ENCODE measurements at places on chromosomes 5 and 9.

DNA sequence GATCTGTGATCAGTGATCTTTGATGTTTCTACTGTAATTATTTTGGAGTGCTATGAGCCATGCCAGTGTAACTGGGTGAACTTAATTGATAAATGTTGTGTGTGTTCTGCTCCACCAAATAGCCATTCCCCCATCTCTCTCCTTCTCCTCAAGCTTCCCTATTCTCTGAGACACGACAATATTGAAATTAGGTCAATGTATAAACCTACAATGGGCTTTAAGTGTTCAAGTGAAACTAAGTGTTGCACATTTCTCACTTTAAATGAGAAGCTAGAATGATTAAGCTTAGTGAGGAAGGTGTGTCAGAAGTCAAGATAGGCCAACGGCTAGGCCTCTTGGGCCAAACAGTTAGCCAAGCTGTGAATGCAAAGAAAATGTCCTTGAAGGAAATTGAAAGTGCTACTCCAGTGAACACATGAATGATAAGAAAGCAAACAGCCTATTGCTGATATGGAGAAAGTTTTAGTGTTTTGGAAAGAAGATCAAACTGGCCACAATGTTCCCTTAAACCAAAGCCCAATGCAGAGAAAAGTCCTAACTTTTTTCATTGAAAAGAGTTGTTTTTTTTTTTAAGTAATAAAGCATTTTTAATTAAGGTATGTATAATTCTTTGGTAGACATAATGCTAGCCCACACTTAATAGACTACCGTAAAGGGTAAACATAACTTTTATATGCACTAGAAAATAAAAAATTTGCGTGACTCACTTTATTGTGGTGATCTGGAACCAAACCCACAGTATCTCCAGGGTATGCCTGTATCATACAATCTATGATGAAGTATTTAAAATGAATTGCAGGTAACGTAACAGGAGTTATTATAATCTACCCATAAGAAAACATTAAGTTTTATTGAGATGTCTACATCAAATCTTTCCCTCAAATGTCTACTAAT, 42.5 kb upstream of the ALDH1A1 start:
- no peak for DNase-seq

DNA sequence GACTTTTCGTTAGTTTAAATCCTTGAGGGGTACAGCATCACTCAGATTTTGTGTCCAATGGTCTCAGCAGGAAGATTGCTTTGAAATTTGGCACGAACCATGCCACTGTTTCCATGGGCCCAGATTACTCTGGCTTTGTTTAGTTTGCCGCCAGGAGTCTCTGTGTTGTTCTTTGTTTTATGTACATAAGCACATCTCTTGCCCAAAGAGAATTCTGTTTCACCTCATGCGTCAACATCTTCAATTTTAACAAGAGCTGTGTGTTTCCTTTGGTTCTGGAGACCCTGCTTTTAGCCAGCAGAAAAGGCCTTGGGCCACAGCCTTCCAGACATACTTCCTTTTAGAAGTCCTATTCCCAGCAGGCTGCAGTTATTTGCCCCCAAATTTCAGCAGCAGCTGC, 62.4 kb downstream of the TNPO1 start:
- no peak for DNase-seq

DNA sequence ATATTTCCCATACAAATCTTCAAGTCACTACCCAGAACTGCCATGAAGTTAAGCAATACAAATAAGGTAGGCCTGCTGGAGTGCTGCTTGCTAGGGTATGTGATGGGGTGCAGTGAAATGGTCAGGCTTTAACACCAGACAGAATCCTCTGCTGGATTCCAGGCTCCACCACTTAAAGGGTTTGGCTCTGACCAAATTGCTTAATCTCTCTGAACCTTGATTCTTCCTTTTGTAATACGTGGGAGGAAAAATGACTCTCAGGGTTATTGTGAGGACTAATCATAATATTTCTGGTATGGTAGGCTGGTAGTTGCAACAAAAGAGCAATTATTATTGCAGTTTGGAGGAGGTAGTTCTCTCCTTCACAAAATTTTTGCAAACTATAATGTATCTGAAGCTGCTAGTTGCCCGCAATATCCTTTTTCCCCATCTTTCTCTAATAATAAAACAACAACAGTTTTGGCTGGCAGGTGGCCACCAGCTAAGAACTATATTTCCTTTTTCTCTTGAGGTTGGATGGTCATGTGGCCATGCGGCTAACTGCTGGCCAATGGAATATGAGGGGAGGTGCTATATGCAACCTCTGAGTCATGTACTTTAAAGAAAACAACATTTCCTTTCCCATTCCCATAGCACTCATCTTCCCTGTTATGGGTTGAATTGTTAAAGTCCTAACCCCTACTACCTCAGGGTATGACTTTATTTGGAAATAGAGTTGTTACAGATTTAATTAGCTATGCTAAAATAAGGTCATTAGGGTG, 44.1 kb downstream of the CCL28 start:
- DNase-seq = no peak

DNA sequence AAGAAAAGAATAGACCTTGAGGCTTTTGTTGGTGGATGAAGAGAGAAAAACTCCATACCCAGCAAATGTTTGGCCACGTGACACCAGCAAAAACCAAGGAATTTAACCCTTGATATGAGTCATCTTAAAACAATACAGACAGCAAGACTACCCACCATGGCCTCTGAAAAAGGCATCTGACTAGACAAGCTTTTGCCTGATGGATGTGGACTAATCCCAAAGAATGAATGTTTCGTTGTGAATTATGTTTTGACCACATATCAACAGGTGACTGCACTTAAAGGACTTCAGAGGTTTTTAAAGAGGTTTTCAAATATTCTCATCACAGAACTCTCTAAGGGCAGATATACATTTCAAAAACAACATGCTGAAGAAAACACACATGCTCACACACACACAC, 33.0 kb upstream of the SLC1A3 start:
- no peak for DNase-seq

DNA sequence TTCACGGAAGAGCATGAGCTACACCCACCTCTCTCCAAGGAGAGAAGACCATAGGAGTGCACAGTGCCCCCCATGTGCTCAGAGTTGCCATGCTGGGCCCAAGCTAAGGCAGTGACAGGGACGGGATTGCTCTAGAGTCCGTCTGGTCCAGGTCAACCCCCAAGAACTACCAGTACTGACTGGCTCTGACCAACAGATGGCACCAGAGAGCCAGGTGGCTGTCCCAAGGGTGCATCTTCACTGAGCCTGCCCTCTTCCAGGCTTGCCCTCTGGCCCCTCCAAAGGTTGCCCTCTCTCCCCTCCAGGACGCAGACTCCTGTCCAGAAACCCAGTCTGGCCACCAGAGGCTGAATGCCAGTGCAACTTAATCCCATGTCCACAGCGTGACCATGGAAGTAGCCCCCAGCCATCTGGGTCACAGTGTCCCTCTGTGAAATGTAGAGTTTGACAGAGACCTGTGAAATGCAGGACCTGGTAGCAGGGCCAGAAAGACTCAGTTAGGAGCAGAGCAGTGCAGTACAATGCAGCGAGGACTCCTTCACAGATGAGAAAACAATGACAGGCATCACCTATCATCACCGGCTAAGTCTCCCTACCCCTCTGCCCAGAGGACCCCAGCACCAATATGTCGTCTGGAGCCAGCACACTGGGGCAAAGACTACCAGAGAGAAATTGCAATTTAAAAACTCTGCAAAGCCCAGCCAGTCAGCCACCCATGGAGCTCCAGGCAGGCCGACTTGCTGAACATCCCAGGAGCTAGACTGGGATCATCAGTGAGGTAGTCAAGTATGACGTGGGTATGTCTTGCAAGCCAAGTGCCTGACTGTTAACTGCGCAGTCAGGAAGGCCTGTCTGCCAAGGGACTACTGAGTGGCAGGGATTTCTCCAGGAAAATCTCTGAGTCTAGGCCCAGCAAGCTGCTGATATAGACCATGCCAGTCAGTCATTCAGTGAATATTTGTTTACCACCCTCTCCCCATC, 7.7 kb upstream of the SKP1 start:
- DNase-seq = peak; percentile 25

- DNase-seq = no peak
These were observed 217.6 kb downstream of the ZNF608 start for GRCh38 chr5:124528838-124529237.

- DNase-seq = no peak
These were observed 139.4 kb downstream of the ATG10 start for GRCh38 chr5:82111191-82111590.

GRCh38 chr9:86732514-86733171, 214.7 kb downstream of the GAS1 start:
- DNase-seq = no peak

- no peak for DNase-seq
These were observed 155.6 kb downstream of the ARHGAP26 start for GRCh38 chr5:142925795-142926194.

DNA sequence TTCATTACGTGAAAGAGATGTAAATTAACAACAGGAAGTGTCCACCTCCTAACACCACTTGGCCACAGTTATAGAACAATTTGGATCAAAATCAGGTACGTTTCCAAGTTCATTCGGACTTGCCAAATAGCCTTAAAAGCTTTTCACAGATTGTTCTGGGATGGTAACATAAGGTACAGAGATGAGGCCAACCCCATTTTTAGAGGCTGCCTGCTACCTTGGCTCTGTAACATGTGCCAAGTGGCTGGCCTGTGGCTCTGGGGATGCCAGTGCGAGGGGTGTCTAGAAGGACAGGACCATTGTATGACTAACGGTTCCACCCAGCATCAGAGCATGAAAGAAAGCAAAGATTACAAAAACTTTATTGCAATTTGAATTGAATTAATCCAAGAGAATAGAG, 91.0 kb downstream of the LHFPL2 start:
- DNase-seq = no peak

- DNase-seq = no peak
These were observed 131.2 kb downstream of the DAB2IP start for GRCh38 chr9:121782514-121783110.

DNA sequence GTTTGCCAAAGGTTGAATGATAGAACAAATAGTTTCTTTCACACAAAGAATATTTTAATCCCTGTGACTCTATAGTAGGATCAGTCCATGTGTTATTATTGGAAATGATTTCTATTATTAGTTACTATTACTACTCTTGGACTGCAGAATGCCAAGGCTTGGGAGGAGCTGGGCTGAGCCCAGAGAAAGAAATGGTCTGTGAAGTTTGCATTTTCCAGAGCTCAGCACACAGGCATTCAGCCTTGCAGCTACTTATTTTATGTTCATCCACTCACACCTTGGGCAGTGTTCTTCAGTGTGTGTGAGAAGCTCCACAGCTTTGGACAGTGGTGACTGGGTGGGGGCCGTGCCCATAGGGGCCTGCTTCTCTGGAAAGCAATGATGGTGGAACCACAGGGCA, 583.1 kb downstream of the CCDC171 start:
- no peak for DNase-seq

GRCh38 chr5:91211997-91212713, 171.0 kb downstream of the ARRDC3 start:
- DNase-seq = no peak

- no peak for DNase-seq
These were observed 110.6 kb downstream of the MLLT3 start for GRCh38 chr9:20511686-20512085.

DNA sequence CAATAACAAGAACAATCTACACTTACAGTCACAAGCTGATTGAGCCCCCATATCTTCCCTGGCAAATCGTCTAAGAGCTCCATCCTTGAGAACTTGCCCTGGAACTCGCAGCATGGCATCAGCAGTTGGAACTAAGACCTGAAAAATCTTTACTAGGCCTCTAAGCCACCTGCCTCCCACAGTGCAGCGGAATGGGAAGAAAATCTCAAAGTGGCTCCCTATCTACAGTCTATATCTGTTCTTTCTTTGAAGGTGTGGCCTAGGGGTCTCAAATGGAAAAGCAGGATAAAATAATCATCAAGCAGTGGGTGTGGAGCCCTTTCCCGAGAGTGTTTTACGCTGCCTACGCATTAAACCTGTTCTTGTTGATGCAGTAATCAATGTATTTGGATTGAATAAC, 343.0 kb downstream of the GLIS3 start:
- no peak for DNase-seq

DNA sequence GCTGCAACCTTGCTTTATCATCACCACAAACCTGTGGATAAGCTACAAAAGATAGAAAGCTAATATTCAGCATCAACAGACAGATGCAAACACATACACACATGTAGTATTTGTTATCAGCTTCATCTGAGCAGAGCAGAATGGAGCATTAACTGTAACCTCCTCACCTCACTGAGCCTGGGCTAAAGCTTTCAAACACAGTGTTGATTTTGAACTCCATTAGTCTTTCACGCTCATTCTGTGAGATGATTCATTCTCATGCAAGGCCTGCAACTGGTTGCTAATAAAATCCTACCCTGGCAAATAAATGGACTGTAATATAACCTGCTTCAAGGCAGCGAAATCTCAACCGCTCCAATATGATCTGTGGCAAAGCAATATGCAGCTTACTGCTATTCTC, 1360.6 kb upstream of the ACO1 start:
- no peak for DNase-seq

GRCh38 chr5:76083555-76084495, 642 bp downstream of the SV2C start:
- DNase-seq = no peak

DNA sequence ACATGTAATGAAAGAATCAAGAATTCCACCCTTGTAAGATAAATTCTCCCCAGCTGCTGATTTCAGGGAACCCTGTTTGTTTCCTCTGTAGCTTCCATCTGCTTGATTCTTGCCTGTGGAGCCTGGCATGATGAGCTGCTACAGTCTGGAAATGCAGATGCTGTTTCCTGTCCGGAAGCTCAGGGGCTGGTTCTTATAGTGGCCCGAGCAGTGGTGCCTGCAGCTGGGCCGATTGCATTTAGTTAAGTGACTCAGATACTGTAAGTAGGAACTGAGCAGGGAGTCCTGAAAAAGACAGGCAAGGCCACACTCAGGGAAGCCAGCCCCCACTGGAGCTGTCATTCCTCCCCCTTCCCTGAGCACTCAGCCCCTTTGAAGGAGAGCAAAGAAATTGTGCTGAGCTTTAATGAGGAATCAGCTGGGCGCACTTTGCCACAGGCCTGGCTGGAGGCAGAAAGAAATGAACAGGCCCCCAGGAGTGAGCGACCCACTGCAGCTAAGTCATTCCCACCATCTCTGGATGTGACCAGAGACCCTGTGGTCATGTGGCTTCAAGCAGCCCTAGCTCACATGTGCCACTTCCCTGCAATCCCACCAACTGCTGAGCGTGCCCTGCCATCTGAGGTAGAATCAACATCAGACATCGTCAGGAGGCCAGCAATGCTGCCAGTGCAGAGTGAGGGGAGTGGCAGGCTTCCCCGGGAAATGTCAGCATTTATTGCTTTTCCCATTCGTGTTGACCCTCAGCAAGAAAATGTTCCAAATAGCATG, 206.0 kb upstream of the WWC1 start:
- no peak for DNase-seq
